ENCODE measurements at places on chromosomes 16 and 17.

- no peak for DNase-seq
Observed at GRCh38 chr16:77539421-77540034, 104.7 kb upstream of the ADAMTS18 start.

DNA sequence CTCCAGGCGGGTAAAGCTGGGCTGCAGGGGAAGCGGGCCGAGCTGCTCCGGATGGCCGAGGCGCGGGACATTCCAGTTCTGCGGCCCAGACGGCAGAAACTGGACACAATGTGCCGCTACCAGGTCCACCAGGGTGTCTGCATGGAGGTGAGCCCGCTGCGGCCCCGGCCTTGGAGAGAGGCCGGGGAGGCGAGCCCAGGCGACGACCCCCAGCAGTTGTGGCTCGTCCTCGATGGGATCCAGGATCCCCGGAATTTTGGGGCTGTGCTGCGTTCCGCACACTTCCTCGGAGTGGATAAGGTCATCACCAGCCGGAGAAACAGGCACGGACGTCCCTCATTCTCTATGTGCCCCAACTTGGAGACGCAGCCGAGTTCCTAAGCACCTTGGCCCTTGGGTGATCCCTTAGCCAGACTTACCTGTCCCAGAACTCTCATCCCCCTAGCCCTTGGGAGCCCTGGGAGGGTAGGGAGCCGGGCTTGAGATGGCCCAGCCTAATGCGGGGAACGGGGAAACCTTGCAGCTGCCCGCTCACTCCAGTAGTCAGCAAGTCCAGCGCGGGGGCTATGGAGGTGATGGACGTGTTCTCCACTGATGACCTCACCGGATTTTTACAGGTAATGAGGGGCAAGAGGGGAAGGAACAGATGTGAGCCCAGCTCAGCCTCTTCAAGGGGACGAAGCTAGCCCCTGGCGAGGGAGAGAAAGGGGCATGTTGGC is 806 bp downstream of the MRM1 start:
- DNase-seq = no peak

DNA sequence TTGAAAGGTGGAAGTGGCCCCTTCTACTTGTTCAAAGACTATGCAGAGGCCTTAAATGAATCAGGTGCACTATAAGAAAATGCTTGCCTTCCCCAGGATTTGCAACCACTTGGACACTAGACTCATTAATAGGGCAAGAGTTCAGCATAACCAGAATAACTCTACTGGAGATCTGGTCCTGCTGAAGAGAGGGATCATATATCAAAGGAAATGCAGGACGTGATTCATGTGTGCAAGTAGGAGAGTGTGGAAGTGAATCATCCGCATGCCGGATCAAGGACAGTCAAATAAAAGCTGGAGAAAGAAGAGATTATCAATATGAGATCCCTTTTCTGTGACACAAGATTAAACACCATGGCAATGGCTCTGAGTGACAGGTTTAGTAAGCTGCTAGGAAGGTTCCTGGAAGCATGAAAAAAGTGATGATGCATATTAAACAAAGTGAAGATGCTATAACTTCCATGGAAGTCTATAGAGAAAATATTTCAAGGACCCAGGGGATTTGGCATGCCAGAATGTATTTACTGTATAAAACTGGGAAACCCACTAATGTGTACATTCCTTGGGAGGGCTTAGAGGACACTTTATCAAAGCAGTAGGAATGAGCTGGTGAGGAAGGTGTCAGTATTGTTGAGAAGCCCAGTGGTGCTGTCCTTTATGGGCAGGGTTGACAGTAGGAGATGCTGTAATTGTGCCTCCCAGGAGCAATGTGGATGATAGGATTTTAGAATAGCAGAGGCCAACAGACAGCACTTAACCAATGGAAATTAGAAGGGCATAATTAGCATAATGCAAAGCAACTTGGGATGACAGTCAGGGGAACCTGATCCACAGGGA is 133.1 kb downstream of the ABCA8 start:
- DNase-seq = peak; percentile 77

GRCh38 chr16:50024684-50025536 is at the start of gene CNEP1R1:
Gene CNEP1R1, plus strand, starts transcription at chr16:50025225. Its CDS starts 91 bp downstream, at chr16:50025316.
- DNase-seq = peak; percentile 97

- DNase-seq = peak; percentile 14
Observed at GRCh38 chr16:71311553-71312158, 22.5 kb upstream of the CMTR2 start.

DNA sequence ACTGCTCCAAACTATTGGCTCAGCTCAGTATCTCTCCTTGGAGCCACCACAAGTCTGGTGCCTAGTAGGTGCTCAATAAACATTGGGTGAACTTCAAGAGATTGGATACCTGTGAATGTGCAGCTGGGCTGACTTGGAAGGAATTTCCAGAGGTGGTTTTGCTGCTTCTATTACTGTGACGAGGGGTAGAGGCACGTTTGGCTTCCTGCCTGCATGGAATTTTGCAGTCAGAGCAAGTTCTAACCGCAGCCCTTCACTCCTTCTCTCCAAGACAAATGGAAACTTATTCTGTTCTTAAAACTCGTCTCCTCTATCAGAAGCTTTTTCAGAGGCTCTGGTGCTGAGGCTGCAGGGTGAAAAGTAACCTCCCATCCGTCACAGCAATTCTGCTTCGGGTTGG is 342.5 kb downstream of the CPPED1 start:
- no peak for DNase-seq

GRCh38 chr17:68533887-68534694 is 21.9 kb downstream of the PRKAR1A start:
- DNase-seq = no peak

DNA sequence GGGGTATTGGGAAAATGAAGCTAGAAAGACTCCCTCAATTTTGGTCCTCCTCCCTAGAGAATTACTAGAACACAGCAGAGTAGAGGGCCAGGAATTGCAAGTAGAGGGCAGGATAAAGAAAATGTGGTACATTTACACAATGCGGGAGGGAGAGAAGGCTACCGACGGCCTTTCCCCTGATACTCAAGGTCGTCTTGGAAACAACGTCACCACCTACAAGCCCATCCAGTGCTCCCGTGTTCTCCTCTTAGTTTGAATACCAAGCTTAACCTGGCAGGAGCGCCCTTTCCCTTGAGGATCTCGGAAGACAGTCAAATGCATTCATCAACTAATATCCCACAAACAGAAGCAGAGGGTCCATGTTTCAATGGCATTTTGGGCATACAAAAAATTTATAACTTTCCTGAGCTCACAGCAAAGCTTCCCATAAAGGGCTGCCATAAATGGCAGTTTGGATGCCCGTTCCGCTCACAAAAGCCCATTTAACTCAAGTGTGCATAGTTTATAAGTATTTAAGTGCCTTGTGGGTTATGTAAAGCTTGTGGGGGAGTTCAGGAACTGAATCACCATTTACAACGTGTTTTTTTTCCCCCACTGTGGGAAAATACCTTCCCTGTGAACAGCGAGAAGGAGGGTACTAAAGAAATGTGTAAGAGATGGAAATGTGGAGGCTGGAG is 414.6 kb downstream of the SLC39A11 start:
- no peak for DNase-seq

DNA sequence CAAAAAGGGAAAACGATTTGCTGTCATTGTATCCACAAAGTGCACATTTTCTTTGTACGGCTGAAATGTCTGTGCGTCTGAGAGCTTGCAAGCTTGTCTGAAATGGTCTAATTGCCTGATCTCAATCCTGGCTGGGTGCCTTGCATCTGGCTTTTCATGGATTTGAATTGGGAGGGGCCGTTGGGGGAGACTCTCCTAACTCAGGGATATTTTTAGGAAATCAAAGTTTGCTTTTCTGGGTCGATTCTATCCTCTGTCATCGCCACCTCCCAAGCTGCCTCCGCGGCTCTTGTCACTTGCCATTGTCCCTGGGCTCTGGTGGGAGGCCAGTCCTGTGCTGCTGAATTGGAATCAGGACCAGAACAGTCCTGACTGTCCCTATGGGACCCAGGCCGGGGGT is 33.3 kb upstream of the MGAT5B start:
- no peak for DNase-seq

DNA sequence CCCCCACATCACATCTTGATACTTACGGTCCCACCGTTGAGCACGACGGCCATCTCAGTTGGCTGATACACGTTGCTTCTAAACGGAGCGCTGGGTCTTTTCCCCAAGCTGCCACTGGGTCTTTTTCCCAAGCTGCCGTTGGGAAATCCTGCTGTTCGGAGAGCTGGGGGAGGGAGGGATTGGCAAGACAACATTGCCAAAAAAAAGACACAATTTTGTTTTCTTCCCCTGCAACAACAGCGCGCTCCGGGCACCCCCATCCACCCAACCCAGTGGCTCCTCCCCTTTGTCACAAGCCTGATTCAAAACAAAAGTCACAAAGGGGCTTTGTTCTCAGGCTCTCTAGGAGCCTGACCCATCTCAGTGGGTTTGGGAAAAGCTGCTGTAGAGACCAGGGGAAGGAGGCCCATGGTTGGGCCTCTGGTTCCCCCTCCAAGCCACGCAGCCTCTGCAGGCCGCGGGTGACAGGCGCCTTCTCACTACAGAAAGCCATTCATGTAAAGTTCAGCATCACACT is 22.8 kb downstream of the GPRC5B start:
- DNase-seq = no peak

DNA sequence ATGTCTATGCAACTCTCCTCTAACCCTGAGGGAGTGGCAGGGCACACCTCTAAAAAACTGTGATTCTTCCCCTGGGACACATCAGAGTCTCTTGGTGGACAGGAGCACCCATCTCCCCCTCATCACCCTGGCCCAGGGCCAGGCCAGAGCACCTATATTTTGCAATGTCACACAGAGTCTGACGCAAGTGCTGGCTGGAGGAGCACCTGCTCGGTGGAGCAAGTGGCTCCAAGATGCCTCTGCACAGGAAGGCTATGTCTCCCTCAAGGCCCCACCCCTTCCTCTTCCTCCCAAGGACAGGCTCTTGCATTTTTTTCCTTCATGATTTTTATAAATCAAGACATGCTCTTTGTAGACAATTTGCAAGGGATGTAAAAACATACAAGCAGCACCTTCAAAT is 13.3 kb downstream of the SNN start:
- DNase-seq = no peak

DNA sequence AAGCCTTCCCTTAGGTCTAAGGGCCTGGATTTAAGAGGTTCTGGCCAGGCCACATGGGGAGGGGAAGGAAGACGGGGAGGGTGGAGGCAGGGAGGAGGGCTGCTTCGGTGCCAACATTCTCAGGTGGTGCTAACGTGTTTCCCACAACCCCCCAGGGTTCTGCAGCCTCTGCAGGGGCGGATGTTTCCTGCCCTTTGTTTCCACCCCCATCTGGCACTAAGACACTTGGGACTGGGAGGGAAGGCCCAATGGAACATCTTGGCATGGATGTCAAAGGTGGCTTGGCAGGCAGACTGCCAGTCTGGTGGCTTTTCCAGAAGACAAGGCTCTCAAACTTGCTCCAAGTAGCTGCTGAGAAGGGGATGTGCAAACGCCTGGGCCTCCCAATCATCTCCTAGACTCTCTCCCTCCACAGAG is 12.7 kb downstream of the HIC1 start:
- DNase-seq = no peak

DNA sequence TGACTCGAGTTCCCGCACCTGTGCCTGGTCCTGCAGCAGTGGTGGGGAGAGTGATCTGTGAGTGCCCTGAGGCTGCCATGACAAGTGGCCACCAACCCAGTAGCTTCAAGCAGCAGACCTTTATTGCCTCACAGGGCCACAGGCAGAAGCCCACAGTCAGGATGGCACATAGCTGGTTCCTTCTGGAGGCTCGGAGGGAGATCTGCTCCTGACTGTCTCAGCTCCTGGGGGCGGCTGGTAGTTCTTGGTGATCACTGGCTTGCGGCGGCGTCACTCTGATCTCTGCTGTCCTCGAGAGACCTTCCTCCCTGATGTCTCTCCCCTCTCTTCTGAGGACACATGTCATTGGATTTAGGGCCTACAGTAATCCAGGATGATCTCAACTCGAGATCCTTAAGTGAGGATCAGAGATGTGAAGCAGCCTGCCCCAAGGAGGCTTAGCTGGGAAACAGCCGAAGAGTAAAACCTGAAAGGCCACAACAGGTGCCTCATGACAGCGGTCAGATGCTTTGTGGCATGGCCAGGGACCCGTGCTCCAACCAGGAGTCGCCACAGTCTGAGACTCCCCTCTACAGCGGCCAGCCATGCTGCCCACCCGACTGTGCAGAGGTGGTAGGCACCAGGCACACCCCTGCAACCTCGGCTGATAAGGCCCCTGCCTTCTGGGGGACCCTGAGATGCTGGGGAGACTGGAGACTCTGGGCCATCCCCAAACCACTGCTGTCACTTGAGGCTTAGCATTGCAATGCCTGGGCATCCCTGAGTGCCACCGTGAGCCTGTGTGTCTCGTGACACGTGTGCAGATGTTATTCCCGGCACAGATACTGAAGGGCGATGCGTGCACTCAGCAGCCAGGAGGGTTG is 30.0 kb upstream of the SLC38A10 start:
- DNase-seq = no peak

DNA sequence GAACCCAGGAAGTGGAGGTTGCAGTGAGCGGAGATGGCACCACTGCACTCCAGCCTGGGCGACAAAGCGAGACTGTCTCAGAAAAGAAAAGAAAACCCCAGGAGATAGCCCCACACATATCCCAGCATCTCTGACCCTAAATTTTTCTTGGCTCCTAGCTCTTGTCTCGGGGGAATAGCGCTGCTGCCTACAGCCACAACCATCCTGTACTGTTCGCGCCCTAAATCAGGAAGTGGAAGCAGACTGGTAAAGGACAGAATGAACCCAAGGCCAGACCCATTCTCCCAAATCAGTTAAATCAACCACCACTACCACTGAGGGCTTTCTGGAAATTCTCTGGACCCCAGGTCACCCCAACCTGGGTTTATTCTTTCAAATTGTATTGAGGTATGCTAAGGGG is 1.7 kb downstream of the CTDNEP1 start:
- no peak for DNase-seq

- DNase-seq = peak; percentile 37
Observed at GRCh38 chr17:27651411-27652345, 20.7 kb downstream of the LGALS9 start.

DNA sequence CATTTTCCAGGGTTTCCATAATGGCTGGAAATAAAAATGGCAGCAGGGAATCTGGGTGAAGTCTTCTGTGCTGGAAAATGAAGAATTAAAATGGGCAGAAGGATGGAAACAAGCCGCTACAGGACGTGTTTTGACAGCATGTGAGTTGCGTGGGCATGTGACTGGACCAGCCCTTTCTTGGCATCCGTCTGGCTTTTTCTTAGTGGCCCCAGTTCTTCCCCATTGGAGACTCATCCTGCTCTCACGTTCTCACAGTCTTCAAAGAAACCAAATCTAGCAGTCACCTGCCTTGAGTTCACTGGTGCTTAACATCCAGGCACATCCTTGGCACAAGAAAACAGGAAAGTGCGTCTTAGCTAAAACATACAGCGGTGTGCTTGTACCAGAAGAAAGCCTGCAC is 180.2 kb upstream of the CACNG5 start:
- no peak for DNase-seq

Data from NCI-H460 (cell line).